ENCODE measurements at places on chromosomes 3 and 15.
A peak's percentile ranks its signal among the peaks of the same experiment; 100 is the strongest.

DNA sequence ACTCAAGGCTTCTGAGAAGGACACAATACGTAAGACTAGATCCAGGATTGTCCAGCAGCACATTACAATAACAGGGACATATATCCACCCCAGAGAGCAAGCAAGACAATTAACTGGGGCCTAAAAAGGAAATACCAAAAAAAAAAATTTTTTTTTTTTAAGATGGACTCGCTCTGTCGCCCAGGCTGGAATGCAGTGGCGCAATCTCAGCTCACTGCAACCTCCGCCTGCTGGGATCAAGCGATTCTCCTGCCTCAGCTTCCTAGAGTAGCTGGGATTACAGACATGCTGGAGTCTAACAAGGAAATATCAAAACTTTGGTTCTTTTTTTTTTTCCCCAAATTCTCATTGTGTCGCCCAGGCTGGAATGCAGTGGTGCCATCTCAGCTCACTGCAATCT is 28.8 kb upstream of the IMPDH2 start:
- no peak for DNase-seq

GRCh38 chr3:32592696-32593353 is 22.2 kb upstream of the DYNC1LI1 start:
- no peak for DNase-seq

- no peak for DNase-seq
Observed at GRCh38 chr3:179526482-179526881, 36.2 kb upstream of the ACTL6A start.

DNA sequence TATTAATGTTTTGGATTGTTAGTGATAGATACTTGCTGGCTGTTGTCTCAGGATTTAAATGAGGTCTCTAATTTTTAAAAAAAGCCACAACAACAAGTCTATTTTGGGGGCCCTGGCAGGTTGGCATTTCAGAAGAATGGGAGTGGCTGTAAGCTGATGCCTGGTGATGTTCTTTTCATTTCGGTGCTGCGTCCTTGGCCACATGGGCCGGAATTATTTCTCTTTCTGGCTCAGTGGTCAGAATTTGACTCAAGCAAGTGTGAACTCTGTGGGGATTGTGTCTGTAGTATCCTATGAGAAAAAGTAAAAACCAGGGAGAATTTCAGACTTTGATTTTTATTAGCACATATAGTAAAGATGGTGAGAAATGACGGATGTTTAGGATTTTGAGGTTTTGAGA is 203.0 kb downstream of the AKAP13 start:
- no peak for DNase-seq

GRCh38 chr3:198079771-198080520 is 119.9 kb downstream of the LMLN start:
- peak; percentile 72 for DNase-seq

DNA sequence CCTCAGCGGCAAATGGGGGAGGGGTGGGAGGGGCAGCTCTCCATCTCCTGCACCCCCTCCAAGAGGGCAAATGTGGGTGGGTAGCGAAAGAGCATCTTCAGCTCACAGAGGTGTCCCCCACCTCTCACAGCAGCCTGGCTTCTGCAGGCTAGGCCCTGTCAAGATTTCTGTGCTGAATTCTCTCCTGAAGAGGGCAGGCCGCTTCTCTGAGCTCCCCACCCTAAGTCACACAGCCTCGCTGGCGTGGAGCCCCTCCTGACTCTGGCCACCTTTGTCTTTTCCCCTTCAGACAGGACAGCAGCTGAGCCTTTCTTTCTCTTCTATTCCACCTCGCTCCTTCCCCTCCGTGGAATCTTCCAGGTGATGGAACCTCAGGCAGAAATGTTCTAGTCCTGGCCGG is 26.3 kb upstream of the ADAMTS7 start:
- DNase-seq: no peak

DNA sequence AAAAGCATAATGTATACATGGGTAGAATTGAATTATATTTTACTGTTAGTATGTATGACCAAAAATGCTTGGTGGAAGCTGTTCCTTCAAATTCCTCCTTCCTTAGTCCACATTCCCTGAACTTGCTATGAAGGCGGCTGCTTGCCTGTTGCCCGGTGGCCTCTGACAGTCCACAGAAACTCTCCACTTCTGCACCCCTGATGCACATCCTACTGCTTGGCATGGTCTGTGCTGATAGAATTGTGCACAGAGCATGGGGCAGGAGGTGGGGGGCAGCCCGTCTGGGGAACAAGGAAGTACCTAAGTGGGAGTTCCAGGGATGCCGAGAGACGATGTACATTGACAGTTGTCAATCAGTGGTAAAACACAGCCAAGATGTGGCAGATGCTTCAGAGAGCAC is 33.7 kb upstream of the GABRB3 start:
- no peak for DNase-seq

DNA sequence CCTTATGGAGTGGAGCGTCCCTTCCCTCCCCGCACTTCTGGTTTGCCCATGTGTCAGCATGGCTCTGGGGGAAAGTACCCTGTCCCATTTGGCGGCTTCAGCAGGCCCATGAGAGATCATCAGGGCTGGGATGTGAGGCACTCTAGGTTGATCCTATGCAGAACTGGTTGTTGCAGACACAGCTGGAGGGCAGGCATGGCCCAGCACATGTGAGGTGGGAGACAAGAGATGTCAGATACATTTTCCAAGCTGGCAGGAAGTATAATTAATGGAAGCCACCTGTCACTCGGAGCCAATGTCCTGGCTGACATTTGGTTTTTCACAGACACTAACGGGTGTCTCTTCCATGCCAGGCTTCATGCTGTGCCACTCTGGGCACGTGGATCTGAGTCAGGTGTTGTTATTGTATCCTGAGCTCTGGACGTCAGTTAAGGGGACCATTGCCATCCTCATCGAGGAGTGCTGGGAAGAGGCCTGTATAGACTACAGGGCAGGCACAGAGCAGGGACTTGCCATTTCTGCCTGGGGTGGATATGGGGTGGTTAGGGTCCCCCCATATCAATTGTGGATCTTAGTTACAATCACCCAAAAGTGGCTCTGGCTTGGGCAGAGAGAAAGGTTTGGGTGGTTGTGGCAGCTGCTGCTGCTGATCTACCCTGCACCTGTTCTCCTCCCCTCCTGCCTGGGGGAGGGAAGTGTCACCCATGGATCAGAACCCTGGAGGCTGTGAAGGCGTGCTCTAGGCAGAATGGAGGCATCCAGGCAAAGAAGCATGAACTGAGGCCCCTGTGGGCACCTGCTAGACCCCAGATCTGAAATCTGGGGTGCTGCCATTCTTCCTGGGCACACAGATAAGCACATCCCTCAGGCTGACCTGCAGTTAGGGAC is 140.7 kb downstream of the FBLN2 start:
- DNase-seq: no peak

DNA sequence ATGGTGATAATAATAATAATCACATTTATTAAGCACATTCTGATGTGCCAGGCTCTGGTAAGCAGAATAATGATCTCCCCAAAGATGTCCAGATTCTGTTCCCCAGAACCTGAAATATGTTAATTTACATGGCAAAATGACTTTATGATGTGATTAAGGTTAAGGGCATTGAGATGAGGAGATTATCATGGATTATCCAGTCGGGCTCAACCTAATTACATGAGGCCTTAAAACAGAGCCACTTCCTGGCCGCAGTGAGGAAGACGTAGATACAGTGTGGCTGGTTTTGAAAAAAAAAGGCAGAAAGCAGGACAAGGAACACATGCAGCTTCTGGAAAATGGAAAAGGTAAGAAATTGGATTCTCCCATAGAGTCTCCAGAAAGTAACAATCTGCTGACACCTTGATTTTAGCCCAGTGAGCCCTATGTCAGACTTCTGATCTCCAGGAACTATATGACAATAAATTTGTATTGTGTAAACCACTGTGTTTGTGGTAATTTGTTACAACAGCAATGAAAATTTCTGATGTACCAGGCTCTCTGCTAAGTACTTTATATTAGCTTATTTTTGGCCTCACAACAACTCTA is 126.7 kb downstream of the ALCAM start:
- no peak for DNase-seq

- DNase-seq: peak; percentile 31
Observed at GRCh38 chr15:29569533-29570092, 252.7 kb downstream of the TJP1 start.

DNA sequence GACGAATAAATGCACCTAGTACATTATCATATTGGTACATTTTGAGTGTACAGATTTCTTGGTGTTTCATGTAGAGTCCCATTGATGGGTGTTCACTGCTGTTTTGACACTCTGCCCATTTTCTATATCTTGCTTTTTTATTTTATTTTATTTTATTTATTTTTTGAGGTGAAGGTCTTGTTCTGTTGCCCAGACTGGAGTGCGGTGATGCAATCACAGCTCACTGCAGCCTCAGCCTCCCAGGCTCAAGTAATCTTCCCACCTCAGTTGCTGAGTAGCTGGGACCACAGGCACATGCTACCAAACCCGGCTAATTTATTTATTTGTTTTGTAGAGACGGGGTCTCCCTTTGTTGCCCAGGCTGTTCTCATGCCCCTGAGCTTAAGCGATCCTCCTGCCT is 44.2 kb downstream of the DNAJC13 start:
- no peak for DNase-seq

DNA sequence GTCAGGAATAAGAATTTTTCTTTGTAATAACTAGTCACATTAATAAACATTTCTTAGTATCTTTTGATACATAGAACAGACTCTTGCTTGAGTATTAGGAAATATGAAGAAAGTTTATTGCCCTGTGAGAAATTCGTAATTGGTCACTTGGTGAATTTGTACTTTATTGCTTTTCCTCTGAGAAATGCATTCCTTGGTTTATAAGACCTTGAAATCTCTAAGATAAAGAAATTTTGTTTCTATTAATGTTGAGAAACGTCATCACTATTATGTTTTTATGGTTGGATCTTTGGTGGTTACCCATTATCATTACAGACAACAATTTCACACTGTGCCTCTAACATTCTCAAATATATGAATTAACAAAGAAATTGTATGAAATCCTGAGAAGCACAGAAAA is 652.0 kb upstream of the NECTIN3 start:
- no peak for DNase-seq

- no peak for DNase-seq
Observed at GRCh38 chr15:95948411-95948810, 382.1 kb upstream of the NR2F2 start.

GRCh38 chr15:74443100-74443909 is 9.5 kb upstream of the SEMA7A start:
- DNase-seq: no peak

DNA sequence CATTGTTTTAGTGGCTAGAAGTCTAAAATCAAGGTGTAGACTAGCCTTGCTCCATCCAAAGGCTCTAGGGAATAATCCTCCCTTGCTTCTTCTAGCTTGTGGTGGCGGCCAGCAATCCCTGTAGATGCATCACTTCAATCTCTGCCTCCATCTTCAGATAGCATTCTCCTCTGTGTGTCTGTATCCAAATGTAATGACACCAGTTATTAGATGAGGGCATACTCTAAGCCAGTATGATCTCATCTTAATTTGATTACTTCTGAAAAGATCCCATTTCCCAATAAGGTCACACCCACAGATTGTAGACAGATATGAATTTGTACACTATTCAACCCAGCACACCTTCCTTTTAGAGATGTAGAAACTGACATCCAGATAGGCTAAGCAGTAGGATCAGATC is 334.5 kb upstream of the KCNMB2 start:
- DNase-seq: no peak

- DNase-seq: peak; percentile 15
Observed at GRCh38 chr15:63985221-63986184, 60.8 kb downstream of the DAPK2 start.

- peak; percentile 61 for DNase-seq
Observed at GRCh38 chr3:9168241-9168741, 81.2 kb downstream of the SRGAP3 start.

- DNase-seq: no peak
Observed at GRCh38 chr15:94451466-94451865, 220.1 kb downstream of the MCTP2 start.

DNA sequence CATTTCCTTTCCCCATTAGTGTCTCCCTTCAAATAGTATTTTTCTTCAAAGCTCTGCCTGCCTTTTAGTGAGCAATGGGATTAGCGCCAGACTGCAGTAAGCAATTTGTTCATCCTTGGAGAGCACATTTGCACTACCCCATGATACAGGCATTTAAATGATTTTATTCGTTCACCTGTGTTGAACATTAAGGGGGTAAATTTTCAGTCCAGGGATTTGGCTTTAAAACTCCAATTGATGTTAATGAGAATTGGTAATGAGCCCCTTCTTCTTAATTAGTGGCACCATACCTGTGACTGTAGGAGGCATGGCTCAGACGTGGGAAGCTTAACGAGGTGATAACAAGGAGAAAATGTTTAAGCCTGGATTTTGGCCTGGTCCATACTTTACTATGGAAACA is 161.4 kb upstream of the NANOGP8 start:
- no peak for DNase-seq
